ENCODE measurements at places on chromosomes 3 and 15.

- DNase-seq, result no peak
Measured at GRCh38 chr3:184724699-184725098, 12.8 kb upstream of the MAGEF1 start.

DNA sequence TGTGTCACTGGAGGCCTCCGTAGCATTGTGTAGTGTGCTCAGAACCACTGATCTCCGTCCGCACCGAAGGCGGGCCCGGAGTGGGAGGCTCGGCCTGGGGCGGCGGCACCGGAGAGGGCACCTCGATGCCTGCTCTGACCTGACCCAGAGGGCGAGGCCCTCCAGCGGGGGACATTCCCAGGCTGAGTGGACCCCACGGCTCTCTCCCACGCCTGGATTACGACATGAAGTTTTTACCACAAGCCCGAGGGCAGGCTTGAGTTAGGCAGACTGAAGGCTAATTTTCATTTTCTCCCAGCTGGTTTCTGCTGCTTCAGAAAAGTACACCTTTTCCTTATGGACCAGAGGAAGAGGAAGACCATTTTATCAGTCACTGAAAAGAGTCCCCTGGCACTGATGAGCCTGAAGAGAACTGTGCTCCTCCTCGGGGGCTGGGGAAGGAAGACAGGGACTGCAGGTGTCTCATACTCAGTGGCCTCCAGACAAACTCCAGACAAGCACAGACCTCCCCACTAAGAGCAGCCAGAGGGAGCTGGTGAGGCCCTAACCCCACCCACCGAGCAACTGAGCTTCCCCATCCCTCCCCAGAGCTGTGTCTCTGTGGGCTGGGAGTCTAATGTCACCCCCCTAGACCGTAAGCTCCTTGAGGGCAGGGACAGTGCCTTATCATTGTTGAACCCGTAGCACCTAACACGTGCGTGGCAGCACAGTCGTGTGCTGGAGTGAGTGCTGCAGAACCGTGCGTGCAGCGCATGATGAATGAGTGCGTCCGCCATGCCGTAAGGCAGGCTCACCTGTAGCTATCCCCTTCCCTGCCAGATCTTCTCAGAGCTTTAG, 74.5 kb upstream of the BLM start:
- no peak for DNase-seq

DNA sequence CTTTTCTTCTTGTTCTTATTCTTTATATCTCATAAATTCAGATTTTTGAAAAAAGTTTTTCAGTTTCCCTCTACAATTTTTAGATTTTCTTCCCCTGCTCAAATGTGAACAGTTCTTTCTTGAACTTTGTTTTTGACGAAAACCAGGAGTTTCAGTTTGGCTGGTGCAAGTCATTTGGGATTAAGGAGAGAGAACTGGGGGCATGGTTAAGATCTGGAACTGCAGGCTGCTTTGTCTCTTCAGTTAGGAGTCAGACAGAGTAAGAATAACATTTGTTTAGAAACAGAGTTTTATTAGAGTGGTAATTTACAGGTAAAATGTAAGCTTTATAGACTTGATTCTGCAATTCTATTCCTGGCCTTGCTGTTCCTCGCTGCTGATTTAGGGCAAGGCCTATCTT, 310.5 kb upstream of the C2CD4B start:
- no peak for DNase-seq

GRCh38 chr3:105174017-105174615, 192.6 kb upstream of the ALCAM start:
- DNase-seq, result no peak

GRCh38 chr3:45120359-45121158, 25.6 kb downstream of the CDCP1 start:
- no peak for DNase-seq

GRCh38 chr3:56190771-56191305, 277.4 kb downstream of the ERC2 start:
- no peak for DNase-seq

- DNase-seq, result peak; percentile 26
Measured at GRCh38 chr15:75947092-75947491, 43.4 kb downstream of the FBXO22 start.

GRCh38 chr3:188034989-188035388, 119.0 kb upstream of the LPP start:
- DNase-seq, result no peak

GRCh38 chr15:91140601-91141000, 40.5 kb downstream of the SV2B start:
- no peak for DNase-seq

GRCh38 chr15:101044625-101045235, 125.6 kb downstream of the LRRK1 start:
- DNase-seq, result no peak

DNA sequence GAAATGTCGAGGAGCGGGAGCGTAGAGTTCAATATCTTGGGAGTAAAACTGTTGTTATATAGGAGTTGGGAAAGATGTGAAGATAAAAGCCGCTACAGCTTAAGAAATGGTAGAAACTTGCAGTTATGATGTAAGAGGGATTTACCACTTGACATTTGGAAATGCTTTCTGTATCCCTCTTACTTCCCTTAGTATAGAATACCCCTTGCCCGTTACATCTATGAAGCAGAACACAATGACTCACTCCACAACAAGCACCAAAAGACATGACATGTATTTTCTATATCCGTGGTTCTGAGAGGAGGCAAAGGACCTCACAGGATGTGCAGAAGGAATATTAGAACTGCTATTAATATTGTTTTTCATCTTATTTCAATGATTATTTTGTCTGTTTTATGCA, 254.2 kb upstream of the NR2F2 start:
- DNase-seq, result no peak

DNA sequence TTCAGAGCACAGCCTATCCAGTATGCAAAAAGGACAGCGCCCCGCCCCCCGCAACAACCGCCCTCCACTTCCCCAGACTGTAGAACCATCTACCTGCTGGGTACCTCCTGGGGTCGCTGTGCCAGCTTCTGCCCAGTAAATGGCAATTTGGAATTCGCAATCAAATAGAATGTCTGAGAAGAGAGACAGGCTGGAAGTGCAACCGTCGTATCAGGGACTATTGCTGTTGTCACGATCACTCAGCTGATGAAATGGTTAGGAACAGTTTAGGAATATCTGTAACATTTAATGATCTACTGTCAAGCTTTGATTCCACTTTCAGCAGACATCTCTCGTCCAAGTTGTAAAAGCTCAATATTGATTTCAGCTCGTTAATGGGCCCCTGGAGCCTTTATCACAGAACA, 13.3 kb upstream of the PARL start:
- DNase-seq, result no peak

DNA sequence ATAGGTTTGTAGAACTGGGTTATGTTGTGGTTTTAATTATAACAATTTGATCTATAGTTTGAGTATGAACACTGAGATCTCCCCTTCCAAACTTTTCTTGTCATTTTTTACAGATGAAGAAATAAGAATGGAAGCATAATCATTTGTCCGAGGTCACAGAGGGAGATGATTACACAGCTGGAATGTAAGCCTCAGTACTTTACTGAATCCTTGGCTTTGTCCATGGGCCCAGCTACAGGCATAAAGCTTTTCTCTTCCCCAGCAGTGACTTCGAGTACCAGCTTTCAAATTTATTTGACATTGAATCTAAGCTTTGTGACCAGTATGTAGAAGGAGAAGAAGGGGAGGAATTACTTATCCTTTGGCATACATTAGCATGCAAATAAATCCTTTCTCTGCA, 80.9 kb upstream of the DCBLD2 start:
- no peak for DNase-seq

GRCh38 chr3:87367736-87368135, 91.4 kb upstream of the POU1F1 start:
- no peak for DNase-seq

GRCh38 chr3:192155194-192155593, 572.1 kb downstream of the FGF12 start:
- no peak for DNase-seq

DNA sequence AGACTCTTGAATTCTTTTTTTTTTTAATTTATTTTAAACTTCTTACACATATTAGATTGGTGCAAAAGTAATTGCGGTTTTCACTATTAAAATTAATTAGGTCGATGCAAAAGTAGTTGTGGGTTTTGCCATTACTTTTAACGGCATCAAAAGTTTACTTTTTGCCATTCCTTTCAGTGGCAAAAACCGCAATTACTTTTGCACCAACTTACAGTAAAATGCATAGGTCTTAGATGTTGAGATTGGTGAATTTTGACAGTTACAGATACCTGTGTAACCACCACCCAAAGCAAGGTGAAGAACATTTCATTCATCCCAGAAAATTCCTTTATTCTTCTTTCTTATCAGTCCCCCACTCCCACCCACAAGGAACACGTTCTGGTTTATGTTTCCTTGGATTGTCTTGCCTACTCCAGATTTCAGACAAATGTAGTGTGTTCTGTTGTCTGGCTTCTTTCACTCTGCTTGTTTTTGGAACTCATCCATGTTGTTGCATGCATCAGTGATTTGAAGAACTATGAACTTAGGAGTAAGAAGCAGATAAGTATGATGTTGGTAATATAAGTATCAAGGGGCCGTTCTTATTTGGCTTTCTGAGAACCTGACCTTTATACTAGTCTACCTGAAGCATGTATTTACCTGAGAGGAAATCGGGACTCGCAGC, 198.4 kb upstream of the UBE2E1 start:
- no peak for DNase-seq

DNA sequence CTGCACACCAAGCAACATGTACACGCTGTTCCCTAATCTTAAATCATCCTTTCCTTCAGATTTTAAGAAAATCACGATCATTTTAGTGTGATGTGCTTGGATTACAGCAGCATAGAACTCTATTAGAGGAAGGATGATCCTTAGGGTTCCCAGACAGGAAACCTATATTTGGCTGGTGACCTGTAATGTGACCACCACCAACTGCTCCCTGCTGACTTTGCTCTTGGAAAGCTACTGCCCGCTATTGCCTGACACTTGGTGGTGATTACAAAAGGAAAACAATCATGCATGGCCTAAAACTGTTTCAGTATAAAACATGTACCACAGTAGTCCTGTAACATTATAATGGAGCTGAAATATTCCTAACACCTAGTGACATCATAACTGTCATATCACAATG, 27.2 kb upstream of the LMOD3 start:
- DNase-seq, result no peak

DNA sequence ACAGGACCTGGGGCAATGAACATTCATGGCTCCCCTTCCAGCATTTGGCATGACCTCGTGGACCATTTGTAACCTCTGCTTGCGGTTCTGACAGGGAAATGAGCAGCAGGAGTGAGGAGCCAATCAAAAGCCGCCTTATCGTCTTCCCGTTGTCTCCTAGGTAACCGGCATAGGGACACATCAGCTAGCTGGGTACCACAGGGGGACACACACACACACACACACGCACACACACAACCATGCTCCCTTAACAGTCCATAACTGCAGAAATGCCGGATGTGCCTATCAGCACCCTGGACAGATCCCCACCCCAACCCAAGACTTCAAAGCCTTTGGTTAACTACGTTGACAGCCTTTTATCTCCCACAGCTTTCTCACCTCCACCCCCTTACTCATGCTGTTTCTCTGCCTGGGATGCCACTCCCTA, 53.4 kb upstream of the CCDC174 start:
- peak; percentile 13 for DNase-seq

- DNase-seq, result no peak
Measured at GRCh38 chr3:43177085-43177484, 71.2 kb upstream of the POMGNT2 start.

GRCh38 chr15:34179234-34179633, 30.7 kb downstream of the KATNBL1 start:
- no peak for DNase-seq

DNA sequence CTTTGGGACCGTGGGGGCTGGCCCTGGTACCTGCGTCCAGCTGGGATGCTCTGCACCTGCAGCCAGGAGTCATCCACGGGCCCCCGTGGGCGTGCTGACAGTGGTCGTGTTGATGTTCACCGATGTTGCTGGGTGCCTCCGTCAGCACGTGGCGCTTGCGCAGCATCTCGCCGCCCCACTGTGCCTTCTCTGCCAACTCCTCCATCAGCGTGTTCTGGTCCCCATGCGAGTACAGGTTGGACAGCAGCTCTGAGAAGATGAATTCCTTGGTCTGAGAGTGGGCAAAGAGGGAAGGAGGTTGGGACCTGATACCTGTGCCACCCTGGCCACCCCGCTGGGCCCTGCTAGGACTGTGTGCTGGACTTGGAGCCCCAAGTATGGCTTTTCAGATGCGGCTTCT, 61.4 kb downstream of the ADAMTS7 start:
- no peak for DNase-seq

DNA sequence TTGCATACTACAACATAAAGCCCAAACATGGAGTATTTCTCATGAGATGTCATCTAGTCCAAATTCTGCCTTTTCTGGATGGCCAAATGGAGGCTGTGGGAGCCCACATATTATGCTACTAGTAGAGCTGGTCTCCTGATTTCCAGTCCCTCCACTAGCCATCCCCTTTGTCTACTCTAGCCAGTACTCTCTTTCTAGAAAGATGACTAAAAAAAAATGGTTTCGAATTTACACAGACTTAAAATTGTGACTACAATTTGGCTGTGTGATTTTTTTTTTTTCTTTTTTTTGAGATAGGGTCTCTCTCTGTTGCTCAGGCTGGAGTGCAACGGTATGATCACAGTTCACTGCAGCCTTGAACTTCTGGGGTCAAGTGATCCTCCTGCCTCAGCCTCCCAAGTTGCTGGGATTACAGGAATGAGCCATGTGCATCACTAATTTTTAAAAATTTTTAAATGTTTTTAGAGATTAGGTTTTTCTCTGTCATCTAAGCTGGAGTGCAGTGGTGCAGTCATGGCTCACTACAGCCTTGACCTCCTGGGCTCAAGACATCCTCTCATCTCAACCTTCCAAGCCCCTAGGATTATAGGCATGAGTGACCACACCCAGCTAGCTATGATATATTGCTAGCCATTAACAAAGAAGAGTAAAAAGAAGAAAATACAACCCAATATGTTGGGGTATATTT, 273.9 kb downstream of the ADAMTSL3 start:
- DNase-seq, result no peak

DNA sequence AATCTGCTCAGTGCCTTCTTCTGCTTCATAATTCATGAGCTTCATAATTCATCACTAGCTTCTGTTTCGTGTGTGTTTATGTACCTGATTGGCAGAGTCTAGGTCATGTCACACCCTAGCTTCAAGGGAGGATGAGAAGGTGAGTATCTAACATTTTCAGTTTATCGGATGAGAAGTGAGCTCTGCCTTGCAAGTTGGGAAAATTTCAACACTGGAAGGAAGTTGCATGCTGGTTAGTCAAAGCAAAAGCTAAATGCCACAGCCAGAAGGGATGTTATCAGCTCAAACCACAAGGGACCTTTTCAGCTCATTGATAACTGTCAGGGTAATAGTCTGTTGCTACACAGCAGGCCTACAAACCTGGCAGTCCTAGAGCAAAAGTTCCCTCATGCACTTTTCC, 7.3 kb upstream of the TNFSF10 start:
- DNase-seq, result no peak

Data from AG04450 (cell line).